ENCODE measurements at places on chromosomes 16 and 17.

DNA sequence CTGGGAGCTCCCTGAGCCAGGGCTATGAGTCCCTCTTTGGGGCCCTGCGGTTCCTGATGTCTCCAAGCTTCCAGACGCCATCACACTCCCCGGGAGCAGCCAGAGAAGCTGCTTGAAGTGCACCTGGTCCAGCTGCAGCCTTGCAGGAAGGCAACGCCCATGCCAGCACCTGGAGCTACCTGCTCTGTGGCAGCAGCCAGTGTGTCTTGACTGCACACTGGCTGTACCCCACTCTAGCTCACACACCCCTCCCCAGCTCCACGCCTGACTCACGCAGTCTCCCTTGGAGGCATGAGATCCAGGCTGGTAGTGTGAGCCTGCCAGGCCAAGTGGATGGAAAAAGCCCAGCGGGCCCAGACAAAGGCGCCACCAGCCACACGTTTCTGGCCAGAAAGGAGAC lies 63.3 kb downstream of the USP32 start:
- DNase-seq = no peak

GRCh38 chr17:9971991-9972390 lies 66.9 kb upstream of the RCVRN start:
- DNase-seq = no peak

DNA sequence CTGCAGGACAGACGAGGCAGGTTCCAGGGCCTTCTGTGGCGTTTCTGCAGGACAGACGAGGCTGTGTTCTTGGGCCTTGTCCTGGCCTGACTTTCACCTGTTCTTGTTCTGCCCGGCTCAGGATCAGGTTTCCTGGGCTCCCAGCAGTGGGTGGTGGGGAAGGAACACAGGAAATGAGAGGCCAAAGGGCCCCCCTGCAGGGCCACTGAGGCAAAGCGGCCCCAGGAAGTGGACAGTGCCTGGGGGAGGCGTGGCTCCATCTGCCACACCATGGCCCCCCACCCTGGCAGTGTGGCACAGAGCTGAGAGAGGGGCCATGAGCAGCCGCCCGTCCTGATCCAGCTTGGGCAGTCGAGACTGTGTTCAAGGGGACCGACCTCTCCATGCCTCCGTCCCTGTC lies 20.7 kb downstream of the SPIRE2 start:
- no peak for DNase-seq

- DNase-seq = no peak
These were observed 131.7 kb upstream of the HSBP1 start for GRCh38 chr16:83676086-83676485.

DNA sequence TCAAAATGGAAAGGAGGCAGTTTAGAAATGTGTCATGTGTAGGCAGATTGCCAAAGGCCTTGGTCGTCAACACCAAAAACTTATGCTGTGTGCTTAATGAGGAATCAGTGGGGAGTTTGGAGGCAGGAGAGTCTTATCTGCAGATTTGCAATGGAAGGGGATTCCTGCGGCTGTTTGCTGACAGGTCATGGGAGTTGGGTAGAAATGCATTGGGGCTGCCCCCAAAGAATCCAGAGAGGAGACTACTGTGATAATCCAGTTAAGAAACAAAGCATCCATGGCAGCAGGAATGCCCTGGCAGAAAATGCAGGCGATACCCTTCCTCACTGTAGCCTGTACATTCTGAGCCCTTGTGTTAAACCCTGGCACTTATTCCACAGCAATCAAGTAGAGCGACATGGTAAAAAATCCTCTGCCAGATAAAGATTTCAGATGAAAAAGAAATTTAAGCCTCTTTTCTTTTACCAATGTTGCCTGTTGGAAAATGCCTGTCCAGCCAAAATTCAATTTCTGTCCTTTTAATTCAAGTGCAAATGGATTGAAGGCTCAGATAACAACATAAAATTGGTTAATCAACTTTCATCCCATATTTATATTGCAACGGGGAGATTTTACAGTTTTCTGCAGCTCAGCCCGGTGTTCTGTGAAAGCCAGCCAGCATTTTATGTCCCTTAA lies 491.0 kb upstream of the CDH5 start:
- no peak for DNase-seq

DNA sequence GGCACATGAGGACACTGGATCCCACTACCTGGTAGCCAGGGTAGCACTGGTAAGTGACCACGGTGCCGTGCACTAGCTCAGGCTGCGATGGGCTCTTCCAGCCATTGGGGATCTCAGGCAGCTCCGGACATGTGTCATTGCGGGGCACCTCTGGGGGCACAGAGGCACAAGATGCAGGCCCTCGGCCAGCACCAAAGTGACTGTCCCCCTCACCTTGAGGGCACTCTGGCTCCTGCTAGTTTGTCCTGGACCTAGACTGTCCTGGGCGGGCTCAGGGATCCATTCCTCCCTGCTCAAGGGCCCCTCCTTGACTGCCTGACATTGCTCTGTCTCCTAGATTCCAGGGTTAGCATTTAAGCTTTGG lies 6.7 kb upstream of the PHF12 start:
- no peak for DNase-seq

GRCh38 chr16:77273815-77274214 lies 74.6 kb downstream of the SYCE1L start:
- no peak for DNase-seq

DNA sequence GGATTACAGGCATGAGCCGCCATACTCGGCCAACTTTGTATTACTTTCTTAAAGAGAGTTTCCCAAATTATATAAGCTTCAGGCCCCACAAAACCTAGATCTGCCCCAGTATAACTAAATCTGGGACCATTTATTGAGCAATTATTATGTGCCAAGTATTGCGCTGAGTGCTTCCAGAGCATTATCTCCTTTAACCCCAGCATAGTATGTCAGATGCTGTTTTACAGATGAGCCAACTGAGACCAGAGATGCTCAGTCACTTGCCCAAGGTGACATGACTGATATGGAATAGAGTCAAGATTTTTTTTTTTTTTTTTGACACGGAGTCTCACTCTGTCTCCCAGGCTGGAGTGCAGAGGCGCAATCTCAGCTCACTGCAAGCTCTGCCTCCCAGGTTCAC lies 1.9 kb upstream of the ERBB2 start:
- DNase-seq = no peak

GRCh38 chr17:50272711-50273653 lies 1.3 kb upstream of the TMEM92 start:
- DNase-seq = peak; percentile 14

- no peak for DNase-seq
These were observed 517 bp downstream of the RUNDC1 start for GRCh38 chr17:42980766-42981397.

GRCh38 chr16:88746506-88746905 lies 38.5 kb downstream of the PIEZO1 start:
- DNase-seq = no peak

DNA sequence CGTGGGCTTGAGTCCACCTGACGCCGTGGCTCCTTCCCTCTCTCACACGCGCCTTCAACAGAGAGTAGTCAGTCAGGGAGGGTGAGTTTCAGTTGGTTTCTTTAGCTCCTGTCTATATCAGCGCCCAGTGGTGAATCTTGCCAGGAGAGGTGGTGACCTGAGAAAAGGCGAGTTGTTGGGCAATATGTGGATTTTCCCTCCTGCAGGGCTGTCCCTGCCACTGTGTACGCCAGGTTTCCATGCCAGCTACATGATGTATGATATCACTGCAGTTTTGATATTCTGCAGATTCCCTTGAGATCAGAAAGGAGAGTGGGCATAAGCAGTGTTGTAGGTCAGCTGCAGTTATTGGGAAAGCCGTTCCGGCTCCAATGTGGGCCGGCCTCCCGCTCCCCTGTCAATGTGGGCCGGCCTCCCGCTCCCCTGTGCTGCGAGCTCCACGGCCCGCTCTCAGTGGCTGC lies 31.4 kb downstream of the BANP start:
- no peak for DNase-seq

- no peak for DNase-seq
These were observed 33.5 kb upstream of the GOSR1 start for GRCh38 chr17:30443721-30444120.

DNA sequence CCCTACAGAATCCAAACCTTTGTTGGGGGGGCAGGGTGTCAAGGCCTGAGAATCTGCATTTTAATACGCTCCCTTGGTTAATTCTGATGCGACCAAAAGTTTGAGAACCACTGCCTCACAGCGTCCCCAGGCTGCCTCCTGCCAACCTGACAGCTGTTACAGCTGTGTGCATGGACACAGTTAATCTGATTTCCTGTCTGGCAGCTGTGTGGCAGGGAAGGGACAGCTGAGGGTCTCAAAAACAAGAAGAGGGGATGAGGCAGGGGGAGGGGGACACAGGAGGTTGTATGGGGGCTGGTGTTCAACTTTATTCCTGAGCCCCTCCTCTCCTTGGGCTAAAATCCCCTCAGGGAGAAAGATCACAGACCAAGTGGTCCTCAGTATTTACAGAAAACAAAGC lies 17.5 kb downstream of the HDAC5 start:
- DNase-seq = no peak

DNA sequence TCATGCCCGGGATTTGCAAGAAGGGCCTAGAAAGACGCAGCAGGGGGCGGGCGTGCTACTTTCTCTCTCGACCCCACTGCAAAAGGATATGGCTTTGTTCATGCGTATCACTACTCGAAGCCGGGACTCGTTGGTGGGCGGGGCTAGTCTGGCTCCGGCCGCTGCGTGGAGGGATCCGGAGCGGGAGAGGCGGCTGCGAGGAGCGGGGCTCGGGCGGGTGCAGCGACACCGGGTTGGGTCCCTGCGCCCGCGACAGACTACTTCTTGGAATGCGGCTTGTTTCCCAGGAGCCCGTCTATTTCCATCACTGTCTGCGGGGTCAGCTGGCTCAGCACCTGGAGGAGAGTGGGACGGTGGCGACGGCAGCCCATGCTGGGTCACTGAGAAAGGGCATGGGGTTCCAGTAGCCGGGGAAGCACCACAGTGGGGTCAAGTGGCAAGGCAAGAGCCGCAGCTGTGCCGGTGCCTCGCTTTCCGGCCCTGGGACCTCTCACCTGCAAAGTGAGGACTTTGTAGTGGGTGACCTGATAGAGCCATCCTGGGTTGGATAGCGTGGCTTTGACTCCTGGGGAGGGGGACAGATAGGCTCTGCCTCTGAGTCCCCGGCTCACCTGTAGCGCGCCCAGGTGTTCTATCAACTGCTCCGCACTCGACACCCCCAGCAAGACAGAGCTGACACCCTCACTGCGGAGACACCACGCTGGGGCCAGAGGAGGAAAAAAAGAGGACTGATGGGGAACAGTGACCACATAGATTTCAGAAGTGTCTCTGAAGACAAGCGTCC lies 6.6 kb downstream of the KCNAB3 start:
- no peak for DNase-seq
